ENCODE measurements at places on chromosomes 6 and 20.

DNA sequence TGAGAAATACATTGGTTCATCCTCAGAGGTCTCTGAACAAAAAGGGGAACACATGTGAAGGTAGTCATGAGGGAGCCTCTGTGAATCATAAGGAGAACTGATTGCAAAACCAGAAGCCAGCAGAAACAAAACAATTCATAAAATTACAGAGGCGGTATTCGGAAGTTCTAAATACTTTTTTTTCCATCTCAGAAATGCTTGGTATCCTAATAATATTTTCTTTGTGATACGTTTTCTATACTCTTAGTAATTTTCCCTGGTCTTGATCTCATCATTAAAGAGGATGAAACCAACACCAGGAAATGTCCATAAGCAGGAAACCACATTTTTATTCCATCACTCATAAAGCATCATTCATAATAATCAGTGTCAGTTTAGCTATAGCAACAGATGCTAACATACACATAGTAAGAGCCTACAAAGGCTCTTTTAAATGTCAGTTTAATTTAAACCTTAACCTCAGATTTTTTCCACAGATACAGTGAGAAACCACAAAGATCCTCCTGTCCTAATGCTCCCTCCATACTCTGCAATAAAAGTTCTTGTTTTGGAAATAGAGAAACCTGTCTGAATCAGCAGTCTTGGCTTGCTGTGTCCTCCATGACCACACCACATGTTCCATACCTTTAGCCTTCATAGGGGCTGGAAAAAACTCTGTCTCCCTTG, 29.2 kb downstream of the SGK1 start:
- DNase-seq, result no peak

DNA sequence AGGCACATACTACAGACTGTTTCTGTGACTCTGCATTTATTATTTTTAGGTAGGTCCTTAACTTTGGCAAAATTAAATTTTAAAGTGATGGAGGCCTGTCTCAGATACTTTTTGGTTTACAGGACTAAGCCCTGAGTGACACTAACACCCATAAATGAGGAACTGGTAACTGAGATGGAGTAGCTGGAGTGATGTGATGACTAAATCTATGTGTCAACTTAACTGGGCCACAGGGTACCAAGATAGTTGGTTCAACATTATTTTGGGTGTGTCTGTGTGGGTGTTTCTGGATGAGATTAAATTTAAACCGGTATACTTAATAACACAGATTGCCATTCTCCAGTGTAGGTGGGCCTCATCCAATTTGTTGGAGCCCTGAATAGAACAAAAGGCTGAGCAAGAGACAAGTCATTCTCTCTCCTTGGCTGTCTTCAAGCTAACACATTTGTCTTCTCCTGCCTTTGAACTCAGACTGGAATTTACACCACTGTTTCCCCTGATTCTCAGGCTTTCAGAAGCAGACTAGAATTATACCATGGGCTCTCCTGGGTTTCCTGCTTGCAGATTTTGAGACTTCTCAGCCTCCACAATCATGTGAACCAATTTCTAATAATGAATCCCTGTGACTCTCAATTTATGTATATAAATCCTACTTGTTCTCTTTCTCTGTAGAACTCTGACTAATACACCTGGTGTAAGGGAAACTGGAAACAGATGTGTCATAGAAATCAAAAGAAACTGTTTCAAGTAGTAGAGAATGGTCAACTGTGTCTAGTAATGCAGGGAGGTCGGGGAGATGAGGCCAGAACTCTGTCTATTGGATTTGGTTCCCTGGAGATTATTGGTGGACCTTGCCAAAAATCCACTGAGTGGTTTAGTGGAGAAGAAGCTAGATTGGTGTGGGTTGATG, 579.2 kb downstream of the EPM2A start:
- no peak for DNase-seq

DNA sequence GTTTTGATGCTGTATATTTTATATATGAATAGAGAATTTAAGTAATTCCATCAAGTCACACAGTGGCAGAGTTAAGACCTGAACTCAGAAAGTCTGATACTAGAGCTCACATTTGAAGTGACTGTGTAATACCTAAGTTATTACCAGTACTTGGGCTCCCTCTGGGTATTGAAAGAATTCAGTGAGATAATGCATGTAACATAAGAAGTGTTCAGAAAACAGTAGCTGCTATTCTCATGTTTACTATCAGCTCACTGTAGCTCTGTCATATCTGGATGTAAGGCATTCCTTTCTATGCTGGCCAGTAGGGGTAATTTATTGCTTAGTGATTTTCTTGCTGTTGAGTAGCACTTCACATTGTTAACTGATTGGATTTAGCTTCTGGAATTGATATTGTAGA, 44.6 kb downstream of the NKX2-4 start:
- DNase-seq, result no peak

GRCh38 chr6:78911218-78911940, 44.0 kb downstream of the IRAK1BP1 start:
- DNase-seq, result no peak

GRCh38 chr6:111997853-111998208, 56.1 kb upstream of the CCN6 start:
- no peak for DNase-seq

DNA sequence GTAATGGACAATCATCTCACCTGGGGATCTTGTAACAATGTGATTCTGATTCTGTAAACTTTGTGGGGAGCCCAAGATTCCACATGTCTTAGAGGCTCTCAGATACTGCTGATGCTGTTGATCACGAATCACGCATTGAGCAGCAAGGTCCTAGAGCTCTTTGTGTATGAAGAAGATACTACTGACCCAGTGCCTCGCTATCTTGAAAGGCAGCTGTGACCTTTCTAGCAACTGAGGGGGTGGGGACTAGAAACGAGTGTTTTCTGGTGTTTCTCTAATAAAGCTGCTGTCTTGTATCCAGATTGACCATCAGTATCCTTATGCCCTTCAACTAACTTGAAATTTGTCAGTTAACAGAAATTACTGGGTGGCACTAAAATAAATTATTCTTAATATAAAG, 142.9 kb downstream of the MTHFD1L start:
- no peak for DNase-seq

GRCh38 chr20:48064929-48065328, 279.6 kb upstream of the SULF2 start:
- DNase-seq, result no peak

DNA sequence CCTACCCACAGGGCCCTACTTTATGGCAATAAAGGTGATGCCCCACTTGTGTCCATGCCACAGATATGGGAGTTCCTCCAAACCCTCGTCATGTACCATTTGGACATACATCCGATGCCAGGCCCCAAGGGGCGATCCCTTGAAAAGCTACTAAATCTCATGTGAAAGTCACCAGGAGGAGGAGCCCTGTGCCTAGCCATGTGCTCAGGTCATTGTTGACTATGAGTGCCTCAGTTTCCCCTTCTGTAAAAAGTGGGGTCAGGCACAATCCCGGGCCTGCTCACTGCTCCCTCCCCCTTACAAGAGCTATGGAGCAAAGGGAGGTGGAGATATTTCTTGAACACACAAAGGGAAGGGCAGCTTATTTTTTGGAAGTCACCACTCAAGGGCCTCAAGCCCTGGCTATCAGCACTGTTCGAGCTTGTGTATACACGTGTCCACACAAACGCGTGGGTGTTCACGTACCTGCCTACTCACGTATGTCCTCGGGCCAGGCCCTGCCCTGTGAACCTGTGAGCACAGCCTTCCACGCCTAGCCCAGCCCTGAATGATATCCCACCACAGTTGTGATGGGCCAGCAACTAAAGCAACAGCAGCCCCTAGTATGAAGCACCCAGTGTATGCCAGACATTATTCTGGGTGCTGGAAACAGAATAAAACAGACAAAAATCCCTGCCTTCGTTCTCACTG, 1.9 kb downstream of the ACTL10 start:
- no peak for DNase-seq

DNA sequence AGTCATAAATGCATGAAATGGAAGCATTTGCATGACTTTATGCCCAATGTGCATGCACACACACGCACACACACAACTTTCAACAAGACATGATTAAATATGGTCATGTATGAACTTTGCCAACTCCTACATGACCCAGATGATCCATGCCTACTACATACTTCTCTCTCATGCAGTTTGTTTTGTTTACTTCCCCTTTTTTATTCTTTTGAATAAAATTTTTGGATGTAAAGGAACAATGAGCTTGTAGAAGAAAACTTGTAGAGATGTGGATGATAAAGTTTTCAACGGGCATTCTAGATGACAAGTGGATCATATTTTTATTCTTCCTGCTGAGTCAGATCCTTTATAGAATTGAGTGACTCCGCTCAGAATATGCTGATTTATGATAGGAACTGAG, 50.8 kb upstream of the AIG1 start:
- no peak for DNase-seq

DNA sequence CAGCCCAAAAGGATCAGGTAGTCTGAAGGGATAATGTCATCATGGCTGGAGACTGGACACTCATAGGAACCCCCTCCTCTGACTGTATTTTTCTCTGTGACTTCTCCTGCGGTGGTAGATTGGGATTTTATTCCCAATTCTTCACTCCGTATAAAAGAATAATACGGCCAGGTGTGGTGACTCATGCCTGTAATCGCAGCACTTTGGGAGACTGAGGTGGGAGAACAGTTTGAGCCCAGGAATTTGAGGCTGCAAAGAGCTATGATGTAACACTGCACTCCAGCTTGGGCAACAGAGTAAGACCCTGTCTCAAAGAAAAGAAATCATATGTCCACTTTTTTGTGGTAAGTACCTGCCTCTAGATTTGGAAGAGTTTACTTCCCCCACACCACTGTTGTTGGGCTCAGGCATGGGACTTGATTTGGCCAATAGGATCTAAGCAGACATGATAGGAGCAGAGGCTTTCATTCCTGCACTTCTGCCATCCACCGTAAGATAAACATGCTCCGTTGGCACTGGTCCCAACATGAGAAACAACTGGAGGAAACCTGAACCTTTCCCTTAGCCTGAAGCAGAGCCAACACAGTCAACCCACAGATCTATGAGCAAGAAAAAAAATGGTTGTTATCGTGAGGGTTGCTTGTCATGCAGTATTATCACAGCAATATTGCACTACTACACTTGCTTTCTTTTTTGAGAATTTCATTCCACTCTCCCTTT, 82.0 kb downstream of the JPH2 start:
- no peak for DNase-seq

DNA sequence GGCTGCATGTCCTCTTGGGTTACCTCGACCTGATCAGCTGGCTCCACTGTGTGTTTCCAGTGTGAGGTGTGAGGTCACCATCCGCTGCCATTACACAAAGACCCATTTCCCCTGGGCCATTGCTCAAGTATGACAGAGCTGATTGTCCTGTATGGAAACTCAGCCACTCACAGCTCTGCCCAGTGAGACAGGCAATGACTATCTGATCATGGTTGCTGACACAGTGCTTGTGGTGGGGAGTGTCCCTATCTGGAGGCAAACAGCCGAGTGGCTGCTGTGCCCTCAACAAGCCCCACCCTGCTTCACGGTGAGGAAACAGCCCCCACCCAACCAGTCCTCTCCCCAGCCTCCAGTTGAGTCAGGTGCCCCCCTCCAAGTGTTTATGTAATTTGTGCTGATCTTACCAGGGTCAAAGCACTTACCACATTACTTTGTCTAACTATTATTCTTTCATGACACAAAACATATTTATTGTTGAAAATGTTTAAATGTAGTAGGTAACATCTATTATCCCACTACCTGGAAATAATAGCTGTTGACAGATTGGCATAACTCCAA, 11.7 kb upstream of the MAPK13 start:
- DNase-seq, result peak; percentile 33

DNA sequence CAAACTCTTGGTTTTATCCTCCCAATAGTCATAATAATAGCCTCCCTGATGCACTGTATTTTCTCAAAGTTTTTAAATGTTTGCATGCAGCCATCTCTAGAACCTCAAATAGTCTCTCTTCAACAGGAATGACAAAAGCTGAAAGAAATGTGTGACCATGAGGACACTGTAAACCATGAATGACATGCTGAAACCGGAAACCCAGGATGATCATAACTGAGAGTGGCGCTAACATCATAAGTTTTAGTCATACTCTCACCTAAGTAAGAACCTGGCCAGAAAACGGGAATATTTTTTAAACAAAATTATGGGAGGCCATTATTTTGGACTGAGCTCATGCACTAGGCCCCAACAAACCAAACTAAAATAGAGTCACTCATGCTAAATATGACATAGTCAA, 278.4 kb upstream of the STXBP5 start:
- DNase-seq, result no peak

DNA sequence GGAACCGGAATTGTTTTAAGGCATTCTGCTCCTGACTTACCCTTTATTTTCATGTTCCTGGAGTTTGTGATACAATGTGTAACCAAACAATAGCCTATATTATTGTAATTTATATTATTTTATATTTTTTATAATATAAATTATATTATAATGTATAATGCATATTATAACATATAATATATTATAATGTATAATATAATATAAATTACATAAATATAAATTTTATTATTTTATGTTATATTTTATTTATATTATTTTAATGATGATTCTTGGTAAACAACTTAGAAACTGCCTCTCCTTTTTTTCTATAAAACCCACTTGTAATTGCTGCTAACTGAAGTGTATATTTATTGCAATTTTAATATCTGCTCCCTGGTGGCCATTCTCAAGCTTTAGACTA, 629.1 kb downstream of the MMUT start:
- no peak for DNase-seq

- no peak for DNase-seq
These were observed 9.4 kb upstream of the DSTN start for GRCh38 chr20:17560344-17561074.

- DNase-seq, result no peak
These were observed 20.1 kb downstream of the PLCB1 start for GRCh38 chr20:8152183-8152582.

GRCh38 chr6:45724511-45724910, 291.1 kb downstream of the CLIC5 start:
- DNase-seq, result no peak

GRCh38 chr20:62409931-62410745, 3.1 kb upstream of the CABLES2 start:
- peak; percentile 21 for DNase-seq

DNA sequence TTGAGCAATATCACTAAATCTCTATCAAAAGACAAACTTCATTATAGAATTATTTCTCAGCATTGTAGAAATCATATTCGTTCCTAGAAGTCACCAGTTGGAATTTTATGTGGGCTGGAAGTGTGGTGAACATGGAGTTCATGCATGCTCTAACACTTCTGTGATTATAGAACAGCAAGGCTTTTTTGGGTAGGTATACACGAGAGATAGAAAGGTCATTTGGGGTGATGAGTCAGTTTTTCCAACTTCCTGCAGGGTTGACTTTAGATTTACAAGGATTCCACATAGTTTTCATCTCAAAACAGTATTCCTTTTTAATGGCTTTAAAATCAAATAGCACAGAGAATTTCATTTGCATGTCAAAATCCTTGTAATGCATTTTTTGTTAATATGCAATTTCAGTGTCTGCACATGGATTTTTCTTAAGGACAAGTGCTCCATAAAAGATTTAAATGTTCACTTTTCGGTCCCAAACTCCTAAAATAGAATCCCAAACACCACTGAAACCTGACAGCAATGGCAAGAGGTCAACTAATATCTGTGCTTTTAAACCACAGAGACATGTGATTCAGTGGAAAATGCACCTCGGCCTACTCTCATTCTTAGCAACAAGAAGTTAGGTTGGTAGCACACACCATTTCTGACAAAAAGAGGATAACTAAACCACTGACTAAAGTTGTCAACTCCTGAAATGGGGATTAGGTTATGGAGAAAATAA, 211.0 kb downstream of the MOXD1 start:
- no peak for DNase-seq

Measured in activated CD4-positive, alpha-beta T cell treated with anti-CD3 and anti-CD28 coated beads, Interleukin-2, amount 50 U/mL, for 4 hours (primary cell).